A549 treated with AZD2906 at 1 μM for 4 hours (cell line): ENCODE measurements at places on chromosomes 3 and 15. TPM values are rescaled to one million over a fixed set of nuclear protein-coding genes. Genes with fewer than 3 reads are reported as not detected.

C3orf80 gene
- 0.92 to 1.4 TPM (median 1.2 TPM) in 5 replicates for total RNA-seq

IGSF11 gene
- 3.0 to 5.0 TPM (median 4.5 TPM) in 5 replicates for total RNA-seq

DUOXA2 gene
- not detected in 5 replicates for total RNA-seq

CCNB2 gene
- total RNA-seq: 87.6 to 104 TPM (median 91.9 TPM) in 5 replicates

NEK10 gene
- total RNA-seq: 0.66 to 0.84 TPM (median 0.68 TPM) in 5 replicates

NLGN1 gene
- total RNA-seq: not detected in 5 replicates

NOX5 gene
- total RNA-seq: 0.17 to 0.35 TPM (median 0.23 TPM) in 5 replicates

SH3GL3 gene
- total RNA-seq: 0.25 to 0.62 TPM (median 0.51 TPM) in 5 replicates

GOLGA6B gene
- 0.06 TPM in 1 of 5 replicates, not detected in the others for total RNA-seq

DNAJA4 gene
- 0.06 to 0.11 TPM (median 0.10 TPM) in 3 of 5 replicates, not detected in the others for total RNA-seq

UROC1 gene
- total RNA-seq: not detected in 5 replicates

FBXO22 gene
- 65.4 to 79.8 TPM (median 76.7 TPM) in 5 replicates for total RNA-seq

CYP8B1 gene
- total RNA-seq: 0.02 TPM in 1 of 5 replicates, not detected in the others

PDHB gene
- total RNA-seq: 53.3 to 67.2 TPM (median 57.7 TPM) in 5 replicates

EPHB3 gene
- 0.20 to 0.61 TPM (median 0.28 TPM) in 5 replicates for total RNA-seq

MORC1 gene
- not detected in 5 replicates for total RNA-seq

LRRFIP2 gene
- total RNA-seq: 54.3 to 64.8 TPM (median 57.1 TPM) in 5 replicates

ZIC4 gene
- not detected in 5 replicates for total RNA-seq

BNC1 gene
- 0.63 to 0.85 TPM (median 0.65 TPM) in 5 replicates for total RNA-seq

NMD3 gene
- total RNA-seq: 40.9 to 67.7 TPM (median 47.9 TPM) in 5 replicates

SCN11A gene
- total RNA-seq: 0.01 to 0.02 TPM (median 0.01 TPM) in 3 of 5 replicates, not detected in the others

HACL1 gene
- total RNA-seq: 23.1 to 31.0 TPM (median 24.2 TPM) in 5 replicates

A4GNT gene
- total RNA-seq: not detected in 5 replicates

RASSF1 gene
- 15.1 to 20.7 TPM (median 19.5 TPM) in 5 replicates for total RNA-seq
